ENCODE measurements at places on chromosomes 2 and 18. TPM values are rescaled to one million over a fixed set of nuclear protein-coding genes. Genes with fewer than 3 reads are reported as not detected.

The POTEC gene
- not detected for total RNA-seq

The RIT2 gene
- total RNA-seq, result not detected

DNA sequence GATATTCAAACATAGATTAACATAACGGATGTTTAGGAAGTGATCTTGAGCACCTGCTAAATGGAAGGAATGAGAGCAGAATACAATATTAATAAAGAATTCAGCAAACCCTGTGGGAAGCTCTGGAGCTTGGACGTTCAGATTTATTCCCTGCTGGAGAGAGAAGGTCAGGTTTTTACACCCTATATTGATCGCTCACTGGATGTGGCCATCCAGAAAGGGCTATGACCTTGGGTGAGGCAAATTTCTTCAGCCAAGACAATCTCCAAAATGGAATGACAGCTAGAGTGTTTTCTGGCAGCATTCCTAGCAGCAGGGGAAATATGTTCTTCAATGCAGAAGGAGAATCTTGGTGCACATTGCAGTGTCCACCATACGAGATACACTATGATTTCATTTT lies 288.3 kb downstream of the IRS1 start:
- no peak for DNase-seq

DNA sequence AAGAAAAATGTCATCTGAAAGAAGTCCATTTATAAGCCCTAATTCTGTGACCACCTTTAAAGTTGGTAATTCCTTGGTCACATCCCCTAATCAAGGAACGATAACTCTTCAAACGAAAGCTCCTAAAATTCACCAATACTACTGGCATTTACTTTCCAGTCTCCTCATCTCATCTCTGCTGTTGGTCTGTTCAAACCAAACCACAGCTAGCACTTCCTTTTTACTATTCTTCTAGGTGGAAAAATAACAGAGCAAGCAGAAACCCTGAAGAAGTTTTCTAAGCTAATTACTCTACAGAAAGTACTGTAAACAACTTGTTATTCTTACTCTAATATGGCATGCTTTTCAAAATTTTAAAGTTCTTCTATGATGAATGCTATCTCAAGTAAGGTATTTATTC lies 21.6 kb downstream of the TIA1 start:
- no peak for DNase-seq

The LRP1B gene
- 0.54 TPM for total RNA-seq

The HYCC2 gene
- total RNA-seq, result 12.0 TPM

DNA sequence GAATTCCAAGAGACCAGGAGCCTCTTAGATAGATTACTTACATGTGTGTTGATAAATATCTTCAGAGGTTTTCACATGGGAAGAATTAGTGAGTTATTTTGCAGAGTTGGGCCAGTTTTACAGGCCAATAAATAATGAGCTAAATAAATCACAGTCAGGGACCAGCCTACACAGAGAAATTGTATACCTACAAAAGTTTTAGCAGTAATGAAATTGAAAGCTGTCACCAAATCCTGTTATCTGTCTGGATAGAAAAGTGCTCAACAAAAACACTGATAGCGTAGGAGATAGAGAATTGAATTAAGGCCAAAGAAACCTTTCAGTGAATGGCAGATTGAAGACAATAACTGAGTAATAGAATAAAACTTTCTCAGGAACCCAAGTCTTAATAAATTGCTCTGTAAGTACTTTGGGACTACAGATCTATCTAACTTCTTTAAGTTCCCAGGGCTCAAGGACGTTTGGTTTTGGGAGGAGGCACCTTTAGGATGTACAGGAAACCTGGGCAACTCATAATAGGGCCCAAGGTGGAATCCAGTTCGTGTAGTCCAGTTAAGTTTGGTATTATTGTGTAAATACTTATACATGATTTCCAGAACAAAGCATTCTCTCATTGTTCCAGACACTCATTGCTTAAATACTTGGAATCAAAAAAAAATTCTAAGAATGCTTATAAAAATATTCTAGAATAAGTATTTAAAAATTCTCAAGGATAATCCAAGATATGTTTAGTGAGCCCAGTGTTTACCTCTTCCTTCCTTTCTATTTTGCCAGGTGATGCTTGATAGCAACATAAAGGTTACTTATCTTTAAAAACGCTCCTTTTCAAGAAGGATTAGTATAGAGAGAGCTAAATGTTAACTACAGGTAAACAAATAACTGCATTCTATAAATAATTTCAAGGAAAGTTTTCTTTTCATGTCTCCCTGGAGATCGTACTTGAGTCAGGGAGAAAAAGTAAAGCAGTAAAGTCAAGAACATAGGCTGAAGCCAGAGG lies 134.5 kb downstream of the NCKAP5 start:
- no peak for DNase-seq

GRCh38 chr2:64807417-64807816 lies 153.7 kb upstream of the SERTAD2 start:
- DNase-seq, result no peak

All from Panc1 (cell line).